Chondrocyte (in vitro differentiated cells): ENCODE measurements at places on chromosomes 11 and 22. TPM values are rescaled to one million over a fixed set of nuclear protein-coding genes. Genes with fewer than 3 reads are reported as not detected.

DNA sequence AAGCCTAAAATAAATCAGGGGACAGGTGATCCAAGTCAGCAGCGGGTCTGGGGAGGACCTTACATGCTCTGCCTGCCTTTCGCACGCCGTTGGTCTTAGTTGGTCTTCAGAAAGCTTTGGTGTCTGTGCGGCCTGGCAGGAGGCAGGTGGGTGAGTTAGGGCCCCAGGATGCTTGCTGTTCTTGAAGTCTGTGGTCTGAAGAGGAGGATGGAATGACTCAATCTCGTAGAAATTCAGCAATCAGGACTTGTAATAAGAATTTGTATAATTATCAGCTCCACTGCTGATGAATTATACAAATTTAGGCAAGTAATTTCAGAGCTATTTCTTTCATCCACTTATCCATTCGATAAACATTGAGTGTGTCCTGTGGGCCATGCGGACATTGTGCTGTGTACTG, 138.5 kb downstream of the FEZ1 start:
- no peak overlapping the region for H3K27ac ChIP-seq
- DNase-seq: no peak
- H3K4me3 ChIP-seq: no peak overlapping the region
- peaks cover 26% of the 10 kb centered on the region for H3K36me3 ChIP-seq
- H3K27me3 ChIP-seq: no peaks in the 10 kb centered on the region
- H3K4me1 ChIP-seq: peaks cover 28% of the 10 kb centered on the region

GRCh38 chr22:36049678-36049997, 21.0 kb upstream of the RBFOX2 start:
- no peaks in the 10 kb centered on the region for H3K36me3 ChIP-seq
- no peak for DNase-seq
- no peak overlapping the region for H3K27ac ChIP-seq
- no peak overlapping the region for H3K4me3 ChIP-seq
- peaks cover 11% of the 10 kb centered on the region for H3K4me1 ChIP-seq

KCTD14 gene
- total RNA-seq: 0.36 to 0.48 TPM (median 0.47 TPM) in 3 replicates

GRCh38 chr11:113729456-113729855, 23.3 kb upstream of the TMPRSS5 start:
- no peak overlapping the region for H3K4me3 ChIP-seq
- peaks cover 8% of the 10 kb centered on the region for H3K36me3 ChIP-seq
- no peaks in the 10 kb centered on the region for H3K27me3 ChIP-seq
- no peak overlapping the region for H3K27ac ChIP-seq

GRCh38 chr22:21819183-21819770, 48.2 kb downstream of the MAPK1 start:
- H3K27ac ChIP-seq: peak overlapping the region; percentile 79
- H3K4me1 ChIP-seq: peaks cover 51% of the 10 kb centered on the region
- peaks cover 2% of the 10 kb centered on the region for H3K36me3 ChIP-seq
- DNase-seq: no peak
- no peak overlapping the region for H3K4me3 ChIP-seq
- H3K27me3 ChIP-seq: no peaks in the 10 kb centered on the region

- H3K36me3 ChIP-seq: no peaks in the 10 kb centered on the region
- H3K4me1 ChIP-seq: peaks cover 42% of the 10 kb centered on the region
- no peak for DNase-seq
- H3K27me3 ChIP-seq: no peaks in the 10 kb centered on the region
Observed at GRCh38 chr11:128289048-128289447, 298.3 kb downstream of the ETS1 start.

DNA sequence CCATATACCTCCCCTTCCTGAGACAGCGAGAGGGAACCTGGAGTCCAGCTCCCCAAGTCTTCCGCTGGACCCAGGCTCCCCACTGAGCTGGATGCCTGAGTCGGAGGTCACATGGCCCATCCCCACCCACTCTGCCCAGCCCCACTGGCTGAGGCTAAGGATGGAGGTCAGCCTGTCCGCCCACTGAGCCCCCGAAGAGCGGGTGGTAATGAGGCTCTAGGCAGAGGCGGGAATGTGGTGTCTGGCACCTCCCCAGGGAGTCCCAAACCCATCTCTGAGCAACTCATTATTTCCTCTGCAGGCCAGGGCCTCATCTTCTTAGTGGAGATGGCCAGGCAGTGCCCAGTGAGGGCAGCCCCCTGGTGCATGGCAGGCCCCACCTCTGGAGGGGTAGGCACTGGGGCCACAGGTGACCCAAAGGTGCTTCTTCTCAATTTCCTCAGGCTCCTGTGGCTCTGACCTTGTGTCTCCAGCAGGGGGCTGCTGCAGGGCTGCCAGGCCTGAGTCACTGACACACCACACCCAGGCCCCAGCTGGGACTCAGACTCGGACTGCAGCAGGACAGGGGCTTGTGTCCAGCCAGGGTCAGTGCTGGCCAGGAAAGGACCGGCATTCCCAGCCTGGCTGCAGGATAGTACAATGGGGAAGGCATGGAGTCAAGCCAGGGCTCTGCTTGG, 10.2 kb upstream of the PDE2A start:
- peaks cover 8% of the 10 kb centered on the region for H3K36me3 ChIP-seq
- DNase-seq: no peak
- H3K4me1 ChIP-seq: peaks cover 10% of the 10 kb centered on the region
- H3K4me3 ChIP-seq: no peak overlapping the region
- H3K27ac ChIP-seq: no peak overlapping the region

GRCh38 chr11:45730014-45730413, 64.6 kb upstream of the CHST1 start:
- H3K36me3 ChIP-seq: no peaks in the 10 kb centered on the region
- no peak overlapping the region for H3K4me3 ChIP-seq
- peaks cover 50% of the 10 kb centered on the region for H3K27me3 ChIP-seq
- DNase-seq: no peak

DNA sequence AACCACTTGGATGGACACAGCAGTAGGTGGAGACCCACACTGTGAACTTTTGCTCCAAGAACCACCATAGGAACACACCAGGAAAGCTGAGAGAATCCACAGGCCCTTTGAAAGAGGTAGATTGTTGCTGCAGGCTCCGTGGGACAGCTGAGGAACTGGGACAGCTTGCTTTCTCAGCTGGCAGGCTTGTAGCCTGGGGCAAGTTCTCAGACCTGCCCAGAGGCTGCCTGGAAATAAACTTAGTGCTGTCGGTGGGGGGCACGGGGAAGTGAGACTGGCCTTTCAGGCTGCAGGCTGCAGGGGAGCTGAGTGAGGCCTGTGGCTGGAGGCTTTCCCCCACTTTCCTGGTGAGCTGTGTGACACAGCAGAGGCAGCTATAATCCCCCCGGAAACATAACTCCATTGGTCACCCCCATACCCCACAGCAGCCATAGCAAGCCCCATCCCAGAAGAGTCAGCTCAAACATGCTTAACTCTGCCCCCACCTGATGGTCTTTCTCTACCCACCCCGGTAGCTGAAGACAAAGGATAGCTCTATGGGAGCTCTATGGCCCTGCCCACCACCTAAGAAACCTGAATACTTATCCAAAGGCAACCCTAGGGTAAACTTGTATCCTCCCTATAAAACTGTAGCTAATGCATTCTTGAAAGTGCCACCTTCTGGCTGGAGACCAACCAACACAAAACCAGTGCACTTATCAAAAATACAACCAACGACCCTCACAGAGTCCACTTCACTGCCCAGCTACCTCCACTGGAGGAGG, 21.4 kb upstream of the ACRV1 start:
- H3K36me3 ChIP-seq: no peaks in the 10 kb centered on the region
- H3K4me3 ChIP-seq: no peak overlapping the region
- H3K27me3 ChIP-seq: peaks cover 10% of the 10 kb centered on the region
- peaks cover 3% of the 10 kb centered on the region for H3K4me1 ChIP-seq

- H3K4me1 ChIP-seq: peaks cover 27% of the 10 kb centered on the region
- no peak overlapping the region for H3K4me3 ChIP-seq
- H3K27ac ChIP-seq: peak overlapping the region; percentile 19
Observed at GRCh38 chr11:106262852-106263251, 185.4 kb downstream of the AASDHPPT start.

DNA sequence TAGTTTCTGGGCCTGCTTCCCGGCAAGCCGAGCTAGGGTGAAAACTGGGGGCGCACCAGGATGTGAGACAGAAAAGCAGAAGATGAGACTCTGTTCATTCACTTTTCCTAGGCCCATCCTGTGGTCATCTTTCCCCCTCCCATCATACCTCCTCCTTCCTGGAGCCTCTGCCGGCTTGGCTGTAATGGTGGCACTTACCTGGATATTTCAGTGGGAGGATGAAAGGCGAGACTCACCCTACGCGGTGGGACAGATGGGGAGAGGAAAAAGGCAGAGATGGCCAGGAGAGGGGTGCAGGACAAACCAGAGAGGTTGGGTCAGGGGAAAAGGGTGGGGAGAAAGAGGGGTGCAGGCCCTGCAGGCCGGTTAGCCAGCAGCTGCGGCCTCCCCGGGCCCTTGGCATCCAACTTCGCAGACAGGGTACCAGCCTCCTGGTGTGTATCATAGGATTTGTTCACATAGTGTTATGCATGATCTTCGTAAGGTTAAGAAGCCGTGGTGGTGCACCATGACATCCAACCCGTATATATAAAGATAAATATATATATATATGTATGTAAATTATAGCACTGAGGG, 41.5 kb upstream of the NNMT start:
- no peak overlapping the region for H3K4me3 ChIP-seq
- H3K27ac ChIP-seq: no peak overlapping the region
- H3K27me3 ChIP-seq: peaks cover 4% of the 10 kb centered on the region

PDGFD gene
- 0.44 to 5.0 TPM (median 0.45 TPM) in 3 replicates for total RNA-seq

DNA sequence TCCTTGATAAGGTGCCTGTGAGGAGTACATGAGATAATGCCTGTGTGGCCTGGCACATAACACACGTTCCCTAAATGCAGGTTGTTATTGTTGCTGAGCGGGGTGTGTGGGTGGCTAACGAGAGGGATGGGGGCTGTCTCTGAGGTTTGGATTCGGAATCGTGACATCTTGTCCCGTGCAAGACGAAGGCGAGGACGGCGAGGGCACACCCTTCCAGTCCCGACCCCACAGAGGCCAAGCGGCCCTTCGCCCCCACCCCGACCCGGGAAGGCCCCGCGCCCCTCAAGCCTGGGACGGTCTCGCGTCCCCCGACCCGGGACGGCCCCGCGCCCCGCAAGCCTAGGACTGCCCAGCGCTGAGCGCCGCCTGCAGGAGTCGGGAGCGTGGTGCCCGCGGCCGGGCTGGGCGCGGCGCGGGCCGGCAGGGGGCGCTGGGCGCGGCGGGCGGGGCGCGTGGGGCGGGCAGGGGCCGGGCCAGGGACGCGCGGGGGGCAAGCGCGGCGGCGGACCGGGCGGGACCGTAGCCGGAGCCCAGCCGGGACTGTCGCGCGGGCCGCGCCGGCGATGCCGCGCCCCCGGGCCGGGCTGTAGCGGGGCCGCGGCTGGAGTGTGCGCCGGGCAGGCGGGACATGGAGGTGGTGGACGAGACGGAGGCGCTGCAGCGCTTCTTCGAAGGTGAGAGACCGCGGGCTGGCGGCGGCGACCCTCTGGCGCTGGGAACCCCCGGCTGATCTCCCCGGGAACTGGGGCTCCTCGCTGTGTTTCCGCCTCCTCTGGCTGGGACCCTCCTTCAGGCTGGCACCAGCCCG, at the start of gene MYRF:
MYRF (plus strand) TSS at position 520 of the 808 bp plus-strand sequence; CDS start at position 629, 109 bp downstream.
- H3K4me3 ChIP-seq: peak within 1 kb of the TSS; percentile 67
- peaks cover 15% of the 10 kb centered on the region for H3K4me1 ChIP-seq
- DNase-seq: no peak
- H3K36me3 ChIP-seq: no peaks in the 10 kb centered on the region
- H3K27me3 ChIP-seq: peaks cover 4% of the 10 kb centered on the region

DNA sequence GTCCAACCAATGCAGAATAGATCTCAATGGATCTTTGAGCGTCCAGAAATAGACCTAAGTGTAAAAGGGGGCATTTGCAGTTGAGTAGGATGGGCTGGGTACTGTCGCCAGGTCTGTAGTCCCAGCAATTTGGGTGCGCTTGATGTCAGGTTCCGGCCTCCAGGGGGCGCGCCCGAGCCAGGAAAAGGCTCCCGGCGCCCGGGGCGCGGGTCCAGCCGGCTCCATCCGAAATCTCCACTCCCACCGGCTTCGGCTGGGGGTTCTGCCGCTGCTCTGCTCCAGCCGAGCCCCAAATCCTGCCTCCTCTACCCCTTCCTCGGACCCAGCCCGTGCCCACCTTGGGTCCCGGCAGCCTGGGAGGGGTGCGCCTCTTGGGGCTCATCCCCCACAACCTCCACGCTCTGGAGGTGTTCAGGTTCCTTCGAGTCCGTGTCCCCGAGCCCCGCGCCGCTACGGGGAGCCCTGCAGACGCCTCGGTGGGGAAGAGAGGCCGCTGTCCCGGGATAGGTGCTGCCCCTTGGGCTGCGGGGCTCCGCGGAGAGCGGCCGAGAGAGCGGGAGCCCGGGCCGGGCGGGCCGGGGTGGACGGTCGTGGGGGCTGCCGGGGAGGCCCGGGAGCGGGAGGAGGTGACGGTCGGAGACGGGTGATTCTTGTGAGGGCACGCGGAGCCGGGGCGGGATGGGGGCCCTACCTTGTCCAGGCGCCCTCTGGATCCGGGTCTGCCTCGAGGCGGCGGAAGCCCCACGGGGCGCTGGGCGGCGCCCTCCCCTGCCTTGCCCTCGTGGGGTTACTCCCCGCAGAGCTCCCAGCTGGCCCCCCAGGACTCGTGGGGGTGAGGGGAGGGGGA, 13.0 kb upstream of the CYB5R3 start:
- H3K27ac ChIP-seq: no peak overlapping the region
- no peaks in the 10 kb centered on the region for H3K4me1 ChIP-seq
- peak overlapping the region; percentile 63 for H3K4me3 ChIP-seq
- H3K27me3 ChIP-seq: no peaks in the 10 kb centered on the region

DNA sequence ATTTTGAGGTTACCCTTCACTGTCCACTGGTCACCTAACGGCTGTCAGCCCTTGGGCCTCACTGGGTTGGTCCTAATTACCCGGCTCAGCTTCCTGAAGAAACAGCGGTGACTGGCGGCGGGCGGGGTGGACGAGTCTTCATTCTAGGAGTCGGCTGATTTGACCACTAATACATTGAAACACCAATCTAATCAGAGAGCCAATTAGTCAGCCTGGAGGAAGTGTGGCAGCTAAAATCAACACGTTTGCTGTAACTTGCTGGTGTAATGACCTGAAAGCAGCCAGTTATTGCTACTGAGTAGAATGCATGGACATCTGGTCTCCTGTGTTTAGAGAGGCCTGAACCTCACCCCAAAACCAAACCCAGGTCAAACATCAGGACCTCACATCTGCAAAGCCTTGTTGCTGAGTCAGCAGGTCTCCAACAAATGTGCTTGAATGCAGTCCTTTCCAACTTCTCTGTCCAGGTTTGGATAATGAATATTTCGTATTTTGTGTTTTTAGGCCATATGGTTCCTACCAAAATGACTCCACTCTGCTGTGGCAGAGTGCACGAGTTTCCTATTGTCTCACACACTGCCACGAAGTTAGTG, 496.4 kb downstream of the BRD1 start:
- no peak for DNase-seq
- H3K4me3 ChIP-seq: no peak overlapping the region
- no peaks in the 10 kb centered on the region for H3K4me1 ChIP-seq
- H3K27me3 ChIP-seq: peaks cover 7% of the 10 kb centered on the region

GRCh38 chr22:41324821-41325528, 23.6 kb downstream of the ZC3H7B start:
- H3K4me3 ChIP-seq: no peak overlapping the region
- H3K27ac ChIP-seq: peak overlapping the region; percentile 61
- no peak for DNase-seq
- no peaks in the 10 kb centered on the region for H3K27me3 ChIP-seq
- H3K4me1 ChIP-seq: no peaks in the 10 kb centered on the region

KRTAP5-7 gene
- total RNA-seq: not detected in 3 replicates
